H1 (cell line): ENCODE measurements at places on chromosomes 2 and 18. TPM values are rescaled to one million over a fixed set of nuclear protein-coding genes. Genes with fewer than 3 reads are reported as not detected.

GRCh38 chr2:225002656-225003045, 39.6 kb downstream of the DOCK10 start:
- no peak for DNase-seq
- H3K27ac ChIP-seq = no peak overlapping the region
- H3K36me3 ChIP-seq = no peaks in the 10 kb centered on the region

GRCh38 chr2:184032983-184033382, 565.3 kb upstream of the ZNF804A start:
- H3K27ac ChIP-seq = no peak overlapping the region
- no peaks in the 10 kb centered on the region for H3K4me1 ChIP-seq
- no peaks in the 10 kb centered on the region for H3K36me3 ChIP-seq
- no peaks in the 10 kb centered on the region for H3K27me3 ChIP-seq
- H3K4me3 ChIP-seq = no peak overlapping the region
- DNase-seq = no peak

DNA sequence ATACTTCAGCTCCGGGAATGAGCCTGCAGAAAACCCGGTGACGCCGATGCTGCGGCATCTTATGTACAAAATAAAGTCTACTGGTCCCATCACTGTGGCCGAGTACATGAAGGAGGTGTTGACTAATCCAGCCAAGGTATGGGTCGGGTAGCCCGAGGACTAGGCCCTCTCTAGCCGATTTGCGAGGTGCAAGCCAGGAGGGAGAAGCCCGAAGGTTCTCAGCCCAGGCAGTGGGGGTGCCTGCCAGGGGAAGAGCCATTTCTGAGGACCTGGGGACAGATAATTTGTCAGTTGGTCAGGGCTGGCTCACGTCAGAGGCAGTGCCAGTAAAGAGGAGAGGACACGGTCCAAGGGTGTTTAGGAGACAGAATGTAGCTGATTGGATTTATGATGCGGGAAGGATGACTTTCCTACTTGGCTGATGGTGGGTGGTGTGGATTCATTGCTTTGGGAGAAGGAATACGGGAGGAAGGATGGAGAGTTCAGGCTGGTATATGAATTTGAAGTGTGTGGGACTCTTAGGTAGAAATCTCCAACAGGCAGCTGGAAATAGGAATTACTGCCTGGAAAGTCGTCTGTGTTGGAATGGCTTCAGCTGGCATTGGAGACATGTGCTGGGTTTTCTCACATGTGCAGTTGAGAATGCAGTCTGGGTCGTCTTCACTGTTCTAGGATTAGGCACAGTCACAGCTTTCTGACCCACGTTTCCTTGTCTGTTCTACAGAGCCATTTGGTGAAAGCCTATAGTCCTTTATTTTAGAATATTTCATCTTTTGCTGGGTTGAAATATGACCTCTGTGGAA, 874 bp downstream of the NDUFAF7 start:
- no peaks in the 10 kb centered on the region for H3K27me3 ChIP-seq
- peaks cover 10% of the 10 kb centered on the region for H3K4me1 ChIP-seq
- H3K27ac ChIP-seq = peak overlapping the region; percentile 48; the same call in 1 of the 2 replicates
- peak overlapping the region; percentile 98 for H3K4me3 ChIP-seq

GRCh38 chr18:6661692-6662415, 67.7 kb upstream of the ARHGAP28 start:
- peaks cover 12% of the 10 kb centered on the region for H3K4me1 ChIP-seq
- H3K27me3 ChIP-seq = no peaks in the 10 kb centered on the region
- no peak overlapping the region for H3K4me3 ChIP-seq
- no peak for DNase-seq
- no peak overlapping the region; the same call in 1 of the 2 replicates for H3K27ac ChIP-seq

DNA sequence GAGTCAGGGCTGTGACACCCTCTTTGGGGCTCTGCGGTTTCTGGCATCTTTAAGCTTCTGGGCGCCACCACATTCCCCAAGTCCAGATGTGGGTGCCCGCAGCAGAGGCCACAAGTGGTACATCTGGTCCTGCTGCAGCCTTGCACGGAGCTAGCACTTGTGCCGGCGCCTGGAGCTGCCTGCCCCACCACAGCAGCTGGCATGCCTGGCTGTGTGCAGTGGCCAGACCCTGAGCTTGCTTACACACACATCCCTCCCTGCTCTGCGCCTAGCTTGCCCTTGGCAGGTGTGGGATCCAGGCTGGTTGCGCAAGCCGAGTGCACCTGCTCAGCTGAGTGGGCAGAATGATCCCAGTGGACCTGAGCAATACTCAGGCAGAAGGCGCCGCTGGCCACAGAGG, 27.3 kb downstream of the SLC4A10 start:
- H3K27me3 ChIP-seq = no peaks in the 10 kb centered on the region
- no peak for DNase-seq
- no peak overlapping the region for H3K4me3 ChIP-seq
- no peak overlapping the region for H3K27ac ChIP-seq

DNA sequence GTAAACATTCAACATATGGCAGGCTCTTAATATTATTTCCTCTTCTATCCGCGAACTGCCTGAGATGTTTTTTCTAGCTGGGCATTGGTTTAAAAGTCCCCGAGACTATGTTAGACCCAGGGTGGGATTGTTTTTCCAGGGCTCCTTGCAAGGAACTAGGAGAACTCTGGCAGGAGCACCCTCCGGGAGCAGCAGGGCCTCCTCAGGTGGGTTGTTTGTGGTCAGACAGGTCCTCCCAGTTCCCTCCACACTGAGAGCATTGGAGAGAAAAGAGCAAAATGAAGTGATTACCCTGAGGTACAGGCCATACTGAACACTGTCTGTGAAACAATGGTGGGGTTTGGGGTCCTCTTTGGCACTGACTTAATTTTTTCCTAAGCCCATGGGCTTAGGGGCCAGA, 115.9 kb upstream of the LGALSL start:
- no peaks in the 10 kb centered on the region for H3K36me3 ChIP-seq
- no peak overlapping the region for H3K27ac ChIP-seq
- no peak overlapping the region for H3K4me3 ChIP-seq
- DNase-seq = no peak

GRCh38 chr2:7706791-7707190, 789.6 kb downstream of the RNF144A start:
- no peak overlapping the region for H3K4me3 ChIP-seq
- no peaks in the 10 kb centered on the region for H3K36me3 ChIP-seq
- no peak overlapping the region for H3K27ac ChIP-seq
- DNase-seq = no peak

- no peaks in the 10 kb centered on the region for H3K4me1 ChIP-seq
- no peak overlapping the region for H3K4me3 ChIP-seq
- DNase-seq = no peak
- no peaks in the 10 kb centered on the region for H3K27me3 ChIP-seq
- H3K27ac ChIP-seq = no peak overlapping the region
These were observed 124.8 kb downstream of the PARD3B start for GRCh38 chr2:204670124-204670523.

GRCh38 chr2:96839875-96840850, 3.7 kb downstream of the ANKRD23 start:
- no peak overlapping the region for H3K4me3 ChIP-seq
- DNase-seq = no peak
- H3K27me3 ChIP-seq = no peaks in the 10 kb centered on the region

DNA sequence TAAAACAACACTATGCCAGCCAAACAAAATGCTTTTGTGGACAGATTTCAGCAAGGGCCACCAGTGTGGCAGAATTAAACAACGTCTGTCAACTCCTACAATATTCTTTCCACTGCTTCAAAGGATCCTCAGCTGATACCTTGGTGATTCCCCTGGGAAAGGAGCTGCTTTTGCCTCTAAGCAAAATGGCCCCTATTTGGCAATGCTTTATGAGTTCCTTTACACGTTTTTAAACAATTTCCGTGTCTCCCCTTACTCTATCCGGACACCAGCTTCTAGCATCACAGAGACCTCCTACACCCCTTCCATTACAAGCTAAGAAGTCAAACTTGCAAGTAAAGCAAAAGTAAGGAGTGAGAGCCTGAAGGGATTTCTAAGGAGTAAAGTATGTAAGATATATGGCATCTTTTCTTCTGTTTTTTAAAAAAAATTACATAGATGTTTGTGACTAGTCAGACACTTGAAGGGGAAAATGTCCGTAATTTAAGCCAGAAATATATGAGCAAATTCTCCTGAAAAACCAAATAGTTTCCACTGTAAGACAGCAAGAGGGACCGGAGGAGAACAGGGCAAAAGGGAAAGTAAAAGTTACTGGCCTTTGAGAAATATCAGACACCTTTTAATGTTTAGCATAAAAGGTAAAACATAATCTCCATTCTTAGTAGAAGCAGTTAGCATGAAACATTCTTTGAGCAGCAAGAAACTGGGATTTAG, 1.9 kb downstream of the SOS1 start:
- H3K27ac ChIP-seq = no peak overlapping the region
- peaks cover 8% of the 10 kb centered on the region for H3K4me1 ChIP-seq
- peak overlapping the region; percentile 85; the same call in 1 of the 2 replicates for H3K4me3 ChIP-seq
- no peak for DNase-seq
- H3K36me3 ChIP-seq = no peaks in the 10 kb centered on the region

DNA sequence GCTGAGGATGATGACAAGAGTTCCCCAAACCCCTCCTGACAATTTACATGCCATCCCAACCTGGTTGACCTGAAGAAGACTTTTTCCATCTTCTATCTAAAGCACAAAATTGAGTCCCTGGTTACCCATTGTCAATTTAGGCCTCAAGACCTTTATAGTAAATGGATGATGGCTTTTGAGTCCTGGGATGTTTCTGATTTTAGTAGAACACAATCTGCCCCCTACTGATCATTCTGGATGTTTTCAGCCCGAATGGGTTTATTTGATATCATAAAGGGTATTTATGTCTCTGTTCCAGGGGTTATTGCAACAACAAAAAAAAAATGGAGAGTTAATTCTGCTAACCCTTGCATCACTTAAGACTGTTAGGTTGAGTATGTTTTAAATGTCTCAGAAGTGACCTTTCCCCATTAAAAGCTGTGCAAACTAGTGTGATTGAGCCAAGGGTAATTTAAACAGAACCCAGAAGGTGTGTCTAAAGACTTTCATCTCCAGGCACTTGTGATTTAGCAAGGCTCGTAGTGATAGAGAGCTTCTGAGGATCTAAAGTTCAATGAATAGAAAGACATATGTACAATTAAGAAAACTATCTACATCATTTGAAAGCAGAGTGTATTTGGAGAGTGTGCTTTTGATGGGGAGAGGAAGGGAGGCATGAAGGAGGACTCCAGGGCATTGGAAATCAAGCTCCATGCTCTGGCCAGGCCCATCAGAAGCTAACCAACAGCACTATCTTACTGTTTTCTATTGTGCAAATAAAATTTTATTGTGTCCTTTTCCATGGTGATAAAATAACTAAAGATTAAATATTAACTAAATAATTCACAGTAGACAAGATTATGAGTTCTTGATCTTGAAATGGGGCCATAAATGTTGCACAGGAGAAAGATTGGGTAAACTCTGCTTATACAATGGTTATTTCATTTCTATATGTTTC, 96.6 kb upstream of the NOSTRIN start:
- no peaks in the 10 kb centered on the region for H3K4me1 ChIP-seq
- H3K36me3 ChIP-seq = no peaks in the 10 kb centered on the region
- H3K27ac ChIP-seq = no peak overlapping the region
- no peak overlapping the region for H3K4me3 ChIP-seq
- DNase-seq = no peak
- H3K27me3 ChIP-seq = no peaks in the 10 kb centered on the region

DNA sequence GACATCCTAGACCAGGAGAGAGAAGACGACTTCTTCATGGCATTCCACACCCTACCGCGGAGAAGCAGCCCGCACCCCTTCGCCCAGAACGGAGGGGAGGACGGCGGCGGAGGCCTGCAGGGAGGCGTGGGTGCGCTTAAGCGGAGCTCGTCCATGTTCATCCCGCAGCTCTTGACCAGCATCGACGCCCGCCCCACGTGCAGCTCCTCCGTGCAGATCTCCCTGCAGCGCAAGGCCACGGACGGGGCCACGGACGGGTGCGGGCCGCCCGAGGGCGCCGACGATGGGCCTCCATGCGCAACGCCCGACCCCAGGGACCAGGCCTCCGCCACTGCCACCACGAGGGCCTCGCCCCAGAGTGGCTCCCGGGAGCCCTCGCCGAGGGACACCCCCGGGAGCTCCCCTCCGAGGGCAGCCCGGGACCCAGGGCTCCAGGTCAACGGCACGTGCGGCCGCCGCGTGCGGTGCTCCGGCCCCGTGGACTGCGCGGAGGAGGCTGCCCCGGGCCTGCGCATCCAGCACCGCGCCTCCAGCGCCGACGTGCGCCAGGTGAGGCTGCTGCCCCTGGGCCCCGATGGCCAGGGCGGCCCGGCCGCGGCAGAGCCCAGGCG, 211.8 kb downstream of the NEDD4L start:
- H3K4me3 ChIP-seq = no peak overlapping the region
- no peak overlapping the region for H3K27ac ChIP-seq
- H3K4me1 ChIP-seq = peaks cover 12% of the 10 kb centered on the region
- H3K36me3 ChIP-seq = peaks cover 11% of the 10 kb centered on the region; the same call in 1 of the 2 replicates

EIPR1 gene
- 26.2 and 26.3 TPM in 2 replicates for total RNA-seq

BUB1 gene
- 113 and 118 TPM in 2 replicates for total RNA-seq

MFSD2B gene
- 0.48 and 1.1 TPM in 2 replicates for total RNA-seq

TMEM169 gene
- total RNA-seq = 2.4 and 2.5 TPM in 2 replicates

LRATD1 gene
- 2.3 and 2.4 TPM in 2 replicates for total RNA-seq
